ENCODE measurements at places on chromosomes 1 and 21. TPM values are rescaled to one million over a fixed set of nuclear protein-coding genes. Genes with fewer than 3 reads are reported as not detected.

The NTPCR gene
- total RNA-seq: 43.0 TPM

The CR1 gene
- total RNA-seq: 1.4 TPM

The C1orf226 gene
- total RNA-seq: 27.2 TPM

The UBE2U gene
- total RNA-seq: not detected

The CHODL gene
- not detected for total RNA-seq

The KRTAP13-4 gene
- total RNA-seq: not detected

The SEC16B gene
- 147 TPM for total RNA-seq

The TRIM58 gene
- not detected for total RNA-seq

The PKP1 gene
- total RNA-seq: 1.1 TPM

The PLA2G5 gene
- 5.0 TPM for total RNA-seq

The TMEM51 gene
- 24.0 TPM for total RNA-seq

The SIPA1L2 gene
- total RNA-seq: 38.0 TPM

The FAM151A gene
- total RNA-seq: 15.7 TPM

The TMEM125 gene
- total RNA-seq: 87.7 TPM

The SERBP1 gene
- 102 TPM for total RNA-seq

The NOS1AP gene
- 14.0 TPM for total RNA-seq

The PRAMEF18 gene
- total RNA-seq: not detected

The OR2M3 gene
- not detected for total RNA-seq

The SYCP1 gene
- not detected for total RNA-seq

The FABP3 gene
- 15.7 TPM for total RNA-seq

The SIM2 gene
- total RNA-seq: not detected

The WDR64 gene
- total RNA-seq: not detected

Data from Peyer's patch (tissue), 4 donors.